ENCODE measurements at places on chromosomes 1 and 21. TPM values are rescaled to one million over a fixed set of nuclear protein-coding genes. Genes with fewer than 3 reads are reported as not detected.

VCAM1 gene
- total RNA-seq: 16.3 TPM

NSL1 gene
- 60.3 TPM for total RNA-seq

PLA2G4A gene
- total RNA-seq: 1.2 TPM

PLEKHO1 gene
- 76.6 TPM for total RNA-seq

HLCS gene
- total RNA-seq: 23.2 TPM

GFI1 gene
- not detected for total RNA-seq

LHX8 gene
- total RNA-seq: 2.4 TPM

PTCH2 gene
- total RNA-seq: 0.82 TPM

PEX11B gene
- total RNA-seq: 35.5 TPM

GJC2 gene
- 0.82 TPM for total RNA-seq

Data from frontal cortex (tissue), 4 donors.